HCT116 (cell line): ENCODE measurements at places on chromosomes 13 and 19.

- H3K27ac ChIP-seq = no peak overlapping the region
- no peak overlapping the region for H3K4me3 ChIP-seq
- no peaks in the 10 kb centered on the region for H3K4me1 ChIP-seq
- peaks cover 9% of the 10 kb centered on the region; the same call in 1 of the 2 replicates for H3K27me3 ChIP-seq
Measured at GRCh38 chr13:102944821-102945220, 99.0 kb downstream of the ERCC5 start.

DNA sequence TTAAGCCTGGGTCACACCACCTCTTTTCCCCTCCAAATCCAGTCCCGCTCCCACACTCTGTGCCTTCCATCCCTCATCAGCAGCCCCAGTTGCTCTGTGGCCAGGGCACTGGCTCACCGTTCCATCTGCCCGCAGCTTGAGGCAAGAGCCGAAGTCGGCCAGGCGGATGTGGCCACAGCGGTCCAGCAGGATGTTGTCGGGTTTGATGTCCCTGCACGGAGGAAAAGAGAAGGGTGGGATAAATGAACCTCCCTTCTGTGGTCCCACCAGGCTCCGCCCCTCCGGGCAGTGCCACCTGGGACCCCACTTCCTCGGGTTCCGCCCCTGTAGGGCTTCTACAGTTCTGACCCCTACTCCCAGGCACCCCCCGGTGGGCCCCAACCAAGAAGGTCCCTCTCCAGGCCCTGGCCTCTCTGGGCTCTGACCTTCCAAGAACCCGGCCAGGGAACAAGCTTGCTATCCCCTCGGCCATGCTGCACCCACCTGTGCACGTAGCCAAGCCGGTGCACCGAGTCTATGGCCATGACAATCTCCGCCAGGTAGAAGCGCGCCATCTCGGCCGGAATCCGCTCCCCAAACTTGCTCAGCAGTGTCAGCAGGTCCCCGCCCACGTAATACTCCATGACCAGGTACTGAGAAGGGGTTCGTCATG lies 4.2 kb downstream of the DMPK start:
- no peak overlapping the region; the same call in 1 of the 2 replicates for H3K27ac ChIP-seq
- no peak overlapping the region for H3K4me3 ChIP-seq
- DNase-seq = no peak
- no peaks in the 10 kb centered on the region; the same call in 1 of the 2 replicates for H3K36me3 ChIP-seq
- H3K27me3 ChIP-seq = no peaks in the 10 kb centered on the region
- peaks cover 38% of the 10 kb centered on the region for H3K4me1 ChIP-seq

DNA sequence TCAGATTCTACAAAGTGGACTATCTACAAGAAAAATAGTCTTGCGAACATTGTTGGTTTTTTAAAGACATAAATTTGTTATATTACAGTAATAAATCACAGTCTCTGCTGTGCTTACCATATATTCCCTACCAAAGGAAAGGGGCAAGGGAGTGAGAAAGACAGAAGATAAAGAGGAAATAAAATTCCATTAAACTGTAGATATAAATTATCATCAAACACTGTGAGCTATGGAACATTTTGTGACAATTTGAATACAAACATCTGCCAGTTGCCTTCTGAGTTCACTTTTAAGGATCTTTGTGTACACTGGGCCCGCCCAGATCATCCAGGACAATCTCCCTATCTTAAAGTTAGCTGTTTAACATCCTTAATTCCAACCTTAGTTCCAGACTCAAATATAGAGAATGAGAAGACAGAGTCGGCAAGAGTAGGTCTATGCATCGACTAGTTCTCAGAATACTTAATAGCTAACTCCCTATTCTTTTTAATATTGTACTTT lies 122.8 kb downstream of the NUFIP1 start:
- H3K4me3 ChIP-seq = no peak overlapping the region
- H3K27me3 ChIP-seq = no peaks in the 10 kb centered on the region
- no peaks in the 10 kb centered on the region for H3K4me1 ChIP-seq
- no peak overlapping the region for H3K27ac ChIP-seq
- no peaks in the 10 kb centered on the region for H3K36me3 ChIP-seq
- DNase-seq = no peak

GRCh38 chr13:21949818-21950429 lies 279.1 kb downstream of the FGF9 start:
- H3K4me1 ChIP-seq = no peaks in the 10 kb centered on the region
- no peaks in the 10 kb centered on the region for H3K36me3 ChIP-seq
- no peaks in the 10 kb centered on the region for H3K27me3 ChIP-seq
- no peak overlapping the region for H3K4me3 ChIP-seq

DNA sequence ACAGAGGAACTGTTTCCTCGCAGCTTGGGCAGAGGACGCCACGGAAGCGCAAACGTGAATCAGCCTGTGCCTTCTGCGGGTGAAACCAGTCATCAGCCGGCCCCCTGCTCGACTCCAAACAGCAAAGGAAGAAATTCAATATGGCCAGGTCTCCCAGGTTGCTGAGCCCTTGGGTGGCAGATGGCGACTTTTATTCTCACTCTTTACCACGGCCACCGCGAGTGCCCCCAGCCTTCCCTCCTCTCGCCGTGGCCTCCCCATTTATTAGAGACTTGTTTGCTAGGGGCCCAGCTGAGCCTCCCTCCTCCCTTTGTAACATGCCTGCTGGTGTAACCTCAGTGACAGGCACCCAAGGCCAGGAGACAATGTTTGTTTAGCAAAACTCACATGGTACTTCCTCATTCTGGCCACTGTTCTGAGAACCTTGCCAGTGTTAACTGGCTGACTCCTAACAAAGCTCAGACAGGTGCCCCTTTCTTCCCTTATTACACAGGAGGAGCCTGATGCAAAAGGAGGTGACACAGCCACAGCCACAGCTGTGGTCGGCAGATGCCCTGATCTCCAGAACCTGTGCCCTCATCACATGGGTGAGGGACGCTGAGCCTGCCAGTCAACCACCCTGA lies 5.8 kb downstream of the RAB20 start:
- H3K4me3 ChIP-seq = no peak overlapping the region
- no peak for DNase-seq
- no peak overlapping the region; the same call in 1 of the 2 replicates for H3K27ac ChIP-seq
- no peaks in the 10 kb centered on the region for H3K27me3 ChIP-seq

- H3K4me3 ChIP-seq = no peak overlapping the region
- H3K36me3 ChIP-seq = no peaks in the 10 kb centered on the region
- no peaks in the 10 kb centered on the region for H3K4me1 ChIP-seq
- no peak for DNase-seq
- no peaks in the 10 kb centered on the region for H3K27me3 ChIP-seq
Measured at GRCh38 chr13:59425211-59425741, 738.5 kb downstream of the DIAPH3 start.

DNA sequence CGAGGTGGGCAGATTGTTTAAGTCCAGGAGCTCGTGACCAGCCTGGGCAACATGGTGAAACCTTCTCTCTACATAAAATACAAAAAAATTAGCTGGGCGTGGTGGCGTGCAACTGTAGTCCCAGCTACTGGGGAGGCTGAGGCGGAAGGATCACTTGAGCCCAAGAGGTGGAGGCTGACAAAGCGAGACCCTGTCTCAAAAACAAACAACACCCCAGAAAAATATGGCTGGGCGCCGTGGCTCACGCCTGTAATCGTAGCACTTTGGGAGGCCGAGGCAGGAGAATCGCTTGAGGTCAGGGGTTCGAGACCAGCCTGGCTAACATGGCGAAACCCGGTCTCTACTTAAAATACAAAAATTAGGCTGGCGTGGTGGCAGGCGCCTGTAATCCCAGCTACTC lies 3.4 kb upstream of the HNRNPL start:
- H3K4me1 ChIP-seq = peaks cover 31% of the 10 kb centered on the region
- peak overlapping the region; percentile 89 for H3K27ac ChIP-seq
- no peaks in the 10 kb centered on the region for H3K27me3 ChIP-seq
- DNase-seq = no peak
- peak overlapping the region; percentile 84 for H3K4me3 ChIP-seq
- H3K36me3 ChIP-seq = peaks cover 4% of the 10 kb centered on the region; the same call in 1 of the 2 replicates

- H3K27me3 ChIP-seq = no peaks in the 10 kb centered on the region
- no peak overlapping the region for H3K4me3 ChIP-seq
- no peaks in the 10 kb centered on the region for H3K4me1 ChIP-seq
Measured at GRCh38 chr13:66585669-66586203, 644.4 kb downstream of the PCDH9 start.

DNA sequence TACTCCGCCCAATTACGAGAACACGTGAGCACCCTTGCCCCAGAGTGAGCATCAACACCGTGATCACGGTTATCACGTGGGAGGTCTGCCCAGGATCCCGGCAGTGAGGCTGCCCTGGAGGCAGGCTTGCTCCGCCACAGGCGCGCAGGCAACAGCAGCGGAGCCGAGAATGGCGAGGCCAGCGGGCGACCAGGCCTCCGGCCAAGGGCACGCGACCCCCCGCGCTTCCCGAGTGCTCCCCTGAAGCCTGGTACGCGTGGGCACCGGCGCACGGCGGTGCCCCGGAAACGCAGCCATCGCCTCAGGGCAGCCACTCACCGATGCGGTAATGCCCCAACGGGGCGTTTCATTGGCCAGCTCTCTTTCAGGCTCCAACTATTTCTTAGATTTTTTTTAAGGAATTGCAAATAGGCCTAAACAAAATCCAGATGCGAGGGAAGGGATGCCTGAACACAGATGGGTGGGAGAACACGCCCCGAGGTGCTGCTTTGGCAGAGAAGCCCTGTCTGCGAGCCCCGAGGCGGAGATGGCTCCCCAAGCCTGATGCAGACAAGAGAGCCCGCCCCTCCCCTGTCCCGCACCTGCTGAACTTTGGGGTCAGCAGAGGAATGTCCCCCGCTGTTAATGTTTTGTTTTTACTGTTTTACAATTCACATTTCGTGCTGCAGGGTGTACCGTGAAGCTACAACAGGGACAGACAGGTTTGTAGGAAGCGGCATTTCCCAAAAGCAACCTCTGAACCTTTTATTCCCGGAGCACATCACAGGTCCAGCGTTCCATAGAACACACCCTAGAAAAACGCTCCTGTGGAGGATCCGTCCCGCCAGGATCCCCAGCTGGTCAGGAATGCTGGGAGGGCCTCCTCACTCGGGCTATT lies 132.7 kb downstream of the ZDHHC20 start:
- H3K36me3 ChIP-seq = no peaks in the 10 kb centered on the region
- no peak overlapping the region for H3K4me3 ChIP-seq
- no peaks in the 10 kb centered on the region for H3K4me1 ChIP-seq
- no peak for DNase-seq

DNA sequence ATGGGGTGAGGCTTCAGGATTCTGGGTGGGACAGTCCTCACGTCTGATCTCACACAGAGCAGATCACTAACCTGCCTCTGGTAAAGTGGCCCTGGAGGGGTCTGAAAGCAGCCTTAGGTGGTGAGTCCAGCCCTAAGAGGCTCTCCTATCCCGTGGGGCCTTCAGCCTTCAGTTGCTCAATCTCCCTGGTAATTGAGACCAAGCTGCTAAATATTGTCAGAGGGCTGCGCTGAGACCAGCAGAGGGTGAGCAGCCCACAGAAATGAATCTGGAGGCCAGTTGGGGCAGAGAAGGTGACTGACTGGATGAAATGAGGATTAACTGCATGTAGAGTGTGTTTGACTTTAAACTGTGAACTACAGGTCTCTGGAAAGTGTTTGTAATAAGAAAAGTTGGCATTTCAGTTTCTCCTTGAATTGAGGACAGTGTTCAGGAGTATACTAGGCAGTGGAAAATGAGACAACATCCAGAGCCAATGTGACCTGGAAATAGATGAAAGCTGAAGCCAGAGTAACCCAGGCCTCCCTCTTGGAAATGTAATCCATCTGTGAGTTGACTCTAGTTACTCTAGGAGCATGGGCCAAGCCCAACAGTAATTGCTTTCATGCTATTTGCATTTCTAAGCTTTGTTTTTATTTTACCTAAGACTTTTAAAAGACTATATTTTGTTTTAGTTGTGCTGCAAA lies 14.3 kb upstream of the HSPH1 start:
- H3K27ac ChIP-seq = no peak overlapping the region
- no peaks in the 10 kb centered on the region for H3K36me3 ChIP-seq
- DNase-seq = no peak
- H3K27me3 ChIP-seq = no peaks in the 10 kb centered on the region
- H3K4me1 ChIP-seq = peaks cover 12% of the 10 kb centered on the region
- no peak overlapping the region for H3K4me3 ChIP-seq

- H3K4me3 ChIP-seq = no peak overlapping the region
- H3K27me3 ChIP-seq = no peaks in the 10 kb centered on the region
- H3K4me1 ChIP-seq = peaks cover 8% of the 10 kb centered on the region
- no peak overlapping the region for H3K27ac ChIP-seq
- no peaks in the 10 kb centered on the region for H3K36me3 ChIP-seq
- DNase-seq = no peak
Measured at GRCh38 chr13:79479882-79480281, 1.1 kb upstream of the NDFIP2 start.

DNA sequence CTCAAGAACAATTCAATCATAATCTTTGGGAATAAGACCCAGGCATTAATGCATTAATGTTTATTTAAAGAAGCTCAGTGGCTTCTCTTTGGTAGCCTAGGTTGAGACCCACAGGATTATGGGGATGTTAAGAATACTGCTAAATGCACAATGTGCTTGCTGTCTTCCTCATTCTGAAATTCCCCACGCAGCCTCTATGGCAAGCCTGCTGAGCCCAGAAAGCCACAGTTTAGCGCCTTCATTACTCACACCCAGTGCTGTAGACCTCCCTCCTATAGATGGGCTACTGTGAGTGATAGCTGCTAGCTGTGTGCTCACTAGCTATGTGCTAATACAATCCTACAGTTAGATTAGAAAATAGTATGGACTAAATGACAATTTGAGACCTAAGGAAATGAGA lies 90.6 kb downstream of the TNFSF13B start:
- no peak for DNase-seq
- peaks cover 15% of the 10 kb centered on the region; the same call in 1 of the 2 replicates for H3K27me3 ChIP-seq
- H3K4me1 ChIP-seq = no peaks in the 10 kb centered on the region
- no peak overlapping the region for H3K4me3 ChIP-seq
- no peaks in the 10 kb centered on the region for H3K36me3 ChIP-seq

DNA sequence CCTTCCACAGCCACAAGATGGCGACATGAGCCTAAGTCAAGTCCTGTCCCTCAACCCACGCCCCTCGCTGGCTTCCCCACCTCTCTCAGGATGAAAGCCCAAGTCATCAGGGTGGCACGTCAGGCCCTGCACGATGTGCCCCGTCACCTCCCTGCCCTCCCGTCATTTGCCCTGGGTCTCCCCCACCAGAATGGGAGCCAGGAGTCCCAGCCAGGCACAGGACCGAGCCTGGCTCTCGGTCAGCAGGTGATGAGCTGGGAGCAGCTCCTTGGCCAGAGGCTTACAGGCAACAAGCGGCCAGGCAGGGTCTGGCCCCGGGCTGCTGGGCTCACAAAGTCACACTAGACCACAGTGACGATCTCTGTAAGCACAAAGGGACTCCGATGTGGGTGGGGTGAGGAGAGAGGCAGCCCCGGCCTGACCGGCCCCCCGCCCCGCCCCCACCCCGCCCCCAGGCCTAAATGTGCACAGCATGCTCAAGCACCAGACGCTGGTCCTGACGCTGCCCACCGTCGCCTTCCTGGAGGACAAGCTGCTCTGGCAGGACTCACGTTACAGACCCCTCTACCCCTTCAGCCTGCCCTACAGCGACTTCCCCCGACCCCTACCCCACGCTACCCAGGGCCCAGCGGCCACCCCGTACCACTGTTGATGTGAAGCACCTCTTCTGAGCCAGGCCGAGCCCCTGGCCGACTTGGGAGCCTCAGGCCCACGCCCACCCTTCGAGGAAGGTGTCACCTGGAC lies 7.3 kb downstream of the MRPL4 start:
- H3K36me3 ChIP-seq = peaks cover 13% of the 10 kb centered on the region
- peak; percentile 82 for DNase-seq
- H3K4me1 ChIP-seq = peaks cover 24% of the 10 kb centered on the region
- H3K27ac ChIP-seq = peak overlapping the region; percentile 56
- no peaks in the 10 kb centered on the region for H3K27me3 ChIP-seq
